ENCODE measurements at places on chromosomes 5 and 9.

- no peak for DNase-seq
These were observed 173.4 kb upstream of the CDH12 start for GRCh38 chr5:23026252-23027170.

DNA sequence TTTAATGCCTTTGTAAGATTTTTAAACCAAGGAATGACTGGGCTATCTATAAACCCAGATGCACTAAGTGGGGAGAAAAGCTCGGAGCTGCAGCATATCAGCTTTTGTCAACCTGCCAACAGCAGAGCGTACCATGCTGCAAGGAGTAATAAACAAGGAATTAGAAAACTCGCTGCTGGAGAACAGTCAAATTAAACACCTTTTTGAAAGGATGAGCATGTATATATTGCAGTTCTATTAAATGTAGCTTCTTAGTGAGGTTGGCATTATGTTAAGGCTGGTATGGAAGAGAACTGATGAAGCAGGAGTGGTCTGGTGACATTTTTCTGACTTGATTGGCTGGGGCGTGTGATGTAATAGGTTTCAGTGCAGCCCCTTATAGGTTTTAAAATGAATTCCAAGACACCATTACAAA, 74.7 kb downstream of the PIK3R1 start:
- DNase-seq, result peak; percentile 75

GRCh38 chr5:124825983-124826337, 79.5 kb upstream of the ZNF608 start:
- DNase-seq, result no peak

DNA sequence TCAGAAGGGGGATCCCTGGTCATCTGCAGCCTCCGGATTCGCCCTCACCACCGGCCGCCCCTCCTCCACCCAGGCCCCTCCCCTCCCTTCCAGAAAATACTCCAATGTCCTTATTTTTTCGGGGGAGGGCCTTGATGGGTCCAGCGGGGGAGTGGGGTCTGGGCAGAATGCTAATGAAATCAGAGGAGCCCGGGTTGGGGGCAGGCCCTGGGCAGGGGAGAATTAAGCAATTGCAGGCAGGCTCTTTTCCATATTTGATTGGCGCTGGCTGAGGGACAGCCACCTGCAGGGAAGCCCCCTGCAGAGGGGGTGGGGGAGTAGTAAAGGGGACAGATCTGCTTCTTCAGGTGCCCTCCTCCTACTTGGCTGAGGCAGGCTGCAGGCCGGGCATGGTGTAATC, 21.3 kb downstream of the PRRX2 start:
- DNase-seq, result no peak

- DNase-seq, result no peak
These were observed 152.9 kb upstream of the SLC28A3 start for GRCh38 chr9:84493284-84493947.

DNA sequence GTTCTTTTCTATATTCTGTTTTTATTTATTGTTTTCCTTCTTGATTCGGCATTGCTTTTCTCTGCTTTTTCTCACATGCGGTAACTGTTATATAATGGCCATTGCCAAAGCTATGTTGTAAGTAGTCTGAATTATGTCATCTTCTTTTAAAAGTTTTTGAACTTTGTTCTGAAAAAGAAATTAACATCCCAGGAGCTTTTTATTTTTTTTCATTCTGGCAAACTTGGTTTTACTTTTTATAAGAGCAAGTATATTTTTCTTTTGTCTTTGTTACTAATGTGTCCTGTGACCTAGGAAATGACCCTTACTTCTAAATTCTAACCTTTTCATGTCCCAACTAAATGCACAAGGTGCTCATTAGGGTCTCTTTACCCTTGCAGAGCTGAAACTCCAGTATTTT, 26.7 kb upstream of the IZUMO3 start:
- no peak for DNase-seq

- no peak for DNase-seq
These were observed 163.1 kb downstream of the CDK5RAP2 start for GRCh38 chr9:120416781-120417427.

DNA sequence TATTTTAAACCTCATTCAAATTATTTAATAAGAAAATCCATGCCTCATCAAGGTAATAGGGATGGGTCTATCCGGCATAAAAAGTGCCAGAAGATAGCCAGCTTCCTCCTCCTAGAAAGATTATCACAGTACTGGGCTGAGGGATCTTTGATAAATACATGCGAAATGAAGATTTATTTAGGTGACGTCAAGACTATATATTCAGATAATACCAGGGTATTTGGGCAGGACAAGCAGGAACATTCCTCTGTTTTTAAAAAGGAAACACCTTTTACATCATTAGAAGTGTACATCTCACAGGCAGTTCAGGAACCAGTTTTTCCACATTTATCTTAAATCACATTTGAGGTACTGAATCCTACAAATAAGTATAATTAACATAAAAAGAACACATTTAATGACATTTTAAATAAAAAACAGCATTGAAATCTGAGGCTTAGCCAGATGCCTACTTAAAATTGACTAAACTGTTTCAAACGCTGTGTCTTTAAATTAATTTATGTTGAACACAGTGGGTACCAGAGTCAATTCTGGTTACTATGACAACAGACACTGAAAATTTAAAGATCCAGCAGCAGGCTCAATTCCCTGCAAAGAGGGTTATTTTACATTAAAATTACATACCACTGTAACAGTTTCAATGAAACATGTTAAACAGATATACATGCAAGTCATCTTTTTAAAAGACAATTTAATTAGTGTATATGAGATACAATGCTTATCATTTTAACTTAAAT, 124.7 kb upstream of the SLCO6A1 start:
- no peak for DNase-seq

DNA sequence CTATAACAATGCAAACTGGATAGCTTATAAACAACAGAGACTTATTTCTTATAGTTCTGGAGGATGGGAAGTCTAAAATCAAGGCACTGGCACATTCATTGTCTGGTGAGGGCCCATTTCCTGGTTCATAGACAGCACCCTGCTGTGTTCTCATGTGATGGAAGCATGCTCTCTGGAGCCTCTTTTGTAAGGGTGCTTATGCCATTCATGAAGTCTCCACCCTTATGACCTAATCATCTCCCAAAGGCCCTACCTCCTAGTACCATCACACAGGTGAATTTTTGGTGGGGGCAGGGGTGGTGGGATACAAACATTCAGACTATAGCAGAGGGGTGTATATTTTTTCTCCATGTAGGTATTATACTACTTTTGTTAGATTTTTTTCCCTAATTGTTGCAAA, 92.4 kb downstream of the UNC13B start:
- DNase-seq, result no peak

- no peak for DNase-seq
These were observed 22.5 kb upstream of the GRAMD2B start for GRCh38 chr5:126400621-126401251.

DNA sequence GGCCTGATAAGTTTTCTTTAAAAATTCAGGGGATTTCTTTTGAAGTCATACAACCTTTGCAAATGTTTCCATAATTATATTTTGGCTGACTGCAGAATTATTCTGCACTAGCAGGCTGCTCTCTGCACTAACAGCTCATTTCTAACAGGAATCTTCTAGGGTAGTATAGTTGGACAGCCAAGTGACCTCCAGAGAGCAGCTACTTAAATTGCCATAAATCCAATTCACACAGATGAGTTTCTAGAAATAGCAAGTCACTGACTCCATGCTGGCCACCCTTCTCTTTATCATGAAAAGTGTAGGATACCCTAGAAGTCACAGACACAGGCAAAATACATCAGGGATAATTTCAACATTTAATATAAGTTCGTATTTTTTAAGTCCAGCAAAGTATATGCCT, 110.9 kb upstream of the TARS1 start:
- no peak for DNase-seq

DNA sequence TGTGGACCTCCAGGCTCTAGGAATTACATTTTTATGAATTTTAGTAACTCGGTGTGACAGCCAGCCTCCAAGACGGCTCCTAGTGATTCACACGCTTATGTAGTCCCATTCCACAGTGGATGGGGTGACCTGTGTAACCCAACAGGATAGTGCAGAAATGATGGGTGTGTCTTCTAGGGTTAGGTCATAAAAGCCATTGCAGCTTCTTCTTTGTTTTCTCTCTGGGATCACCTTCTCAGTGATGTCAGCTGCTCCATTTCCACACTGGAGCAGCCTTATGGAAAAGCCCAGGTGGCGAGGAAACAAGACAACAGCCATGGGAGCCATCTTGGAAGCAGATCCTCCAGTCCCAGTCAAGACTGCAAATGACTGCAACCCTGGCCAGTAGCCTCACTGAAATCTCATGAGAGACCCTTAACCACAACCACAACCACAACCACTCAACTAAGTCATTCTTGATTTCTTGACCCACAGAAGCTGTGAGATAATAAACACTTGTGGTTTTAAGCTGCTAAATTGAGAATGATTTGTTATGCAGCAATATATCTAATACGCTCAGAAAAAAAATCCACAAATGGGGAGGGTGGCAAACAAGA, 5.1 kb upstream of the GNPDA1 start:
- DNase-seq, result no peak

GRCh38 chr5:118596255-118596654, 392.1 kb downstream of the DTWD2 start:
- DNase-seq, result peak; percentile 57

DNA sequence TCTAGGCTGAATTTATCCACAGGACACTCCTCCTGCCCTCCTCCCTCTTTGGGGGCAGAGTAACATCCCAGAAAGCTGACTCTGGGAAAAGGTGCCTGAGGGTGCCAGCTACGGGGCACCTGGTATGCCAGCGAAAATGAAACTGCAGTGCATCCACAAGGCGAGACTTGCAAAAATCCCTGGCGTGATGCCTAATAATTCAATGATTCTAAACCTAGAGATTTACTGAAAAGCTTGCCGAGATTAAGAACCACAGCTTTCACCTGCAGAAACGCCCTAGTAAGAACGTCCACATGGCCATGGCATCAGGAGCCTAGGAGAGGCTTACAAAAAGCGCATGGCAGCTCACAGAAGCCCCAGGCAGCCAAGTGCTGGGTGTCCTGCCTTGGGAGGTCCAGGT, 20.9 kb downstream of the CCNJL start:
- DNase-seq, result no peak

GRCh38 chr5:172389578-172390112, 64.7 kb downstream of the SH3PXD2B start:
- DNase-seq, result no peak

DNA sequence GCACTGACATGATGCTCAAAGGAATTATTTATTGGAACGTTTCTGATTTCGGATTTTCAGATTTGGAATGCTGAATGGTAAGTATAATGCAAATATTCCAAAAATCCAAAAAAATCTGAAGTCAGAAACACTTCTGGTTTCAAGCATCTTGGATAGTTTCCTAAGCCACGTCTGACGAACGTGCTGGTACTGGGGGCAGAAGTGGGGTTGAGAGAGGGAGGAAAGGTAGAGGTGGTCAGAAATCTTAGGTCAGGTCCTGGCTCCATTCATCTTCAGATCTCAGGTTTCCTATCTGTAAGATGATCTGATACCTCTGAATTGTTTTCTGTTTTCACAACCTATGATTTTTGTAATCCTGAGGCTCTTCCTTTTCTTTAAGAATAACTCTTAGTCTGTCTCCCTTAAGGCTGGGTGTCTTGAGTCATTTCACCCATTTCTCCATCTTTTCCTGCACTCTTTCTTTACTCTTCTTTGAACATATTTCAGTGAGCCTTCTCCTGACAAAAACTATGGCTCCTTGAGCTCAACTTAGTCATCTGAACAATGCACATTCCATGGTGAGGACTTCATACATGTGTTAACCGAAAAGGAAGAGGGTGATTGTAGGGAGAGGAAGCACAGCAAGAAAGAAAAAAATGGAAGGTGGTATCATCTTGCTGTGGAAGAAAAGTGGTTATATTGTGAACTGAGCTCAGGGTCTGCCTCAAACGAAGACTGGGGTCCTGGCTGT, 3.3 kb downstream of the SGCD start:
- DNase-seq, result no peak

DNA sequence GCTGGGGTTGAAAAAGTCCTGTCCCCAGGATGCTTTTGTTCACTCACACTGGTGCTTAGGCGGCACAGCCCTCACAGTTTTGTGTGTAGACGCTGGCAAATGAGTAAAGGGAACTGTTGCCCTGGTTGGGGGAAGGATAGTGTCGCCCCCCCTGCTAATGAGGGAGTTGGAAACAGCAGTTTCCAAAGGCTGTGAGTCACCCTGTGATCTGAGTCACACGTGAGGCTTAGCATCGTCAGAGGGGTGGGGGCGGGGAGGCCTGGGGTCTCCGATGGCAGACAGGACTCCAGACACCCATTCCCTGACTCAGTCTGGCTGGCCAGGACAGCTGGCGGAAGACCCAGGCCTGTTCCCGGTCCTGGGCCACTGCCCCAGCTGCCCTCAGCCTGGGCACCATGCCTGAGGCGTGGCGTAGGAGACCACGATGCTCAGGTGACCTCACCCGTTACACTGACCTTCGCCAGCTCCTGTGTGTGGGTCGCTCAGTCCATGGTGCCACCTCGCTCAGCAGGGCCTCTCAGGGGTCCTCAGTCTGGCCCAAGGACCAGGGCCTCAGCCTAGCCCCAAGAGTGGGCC, 2.9 kb downstream of the DNAJB5 start:
- no peak for DNase-seq

- no peak for DNase-seq
These were observed 1318.3 kb upstream of the DMAC1 start for GRCh38 chr9:9117866-9118265.

DNA sequence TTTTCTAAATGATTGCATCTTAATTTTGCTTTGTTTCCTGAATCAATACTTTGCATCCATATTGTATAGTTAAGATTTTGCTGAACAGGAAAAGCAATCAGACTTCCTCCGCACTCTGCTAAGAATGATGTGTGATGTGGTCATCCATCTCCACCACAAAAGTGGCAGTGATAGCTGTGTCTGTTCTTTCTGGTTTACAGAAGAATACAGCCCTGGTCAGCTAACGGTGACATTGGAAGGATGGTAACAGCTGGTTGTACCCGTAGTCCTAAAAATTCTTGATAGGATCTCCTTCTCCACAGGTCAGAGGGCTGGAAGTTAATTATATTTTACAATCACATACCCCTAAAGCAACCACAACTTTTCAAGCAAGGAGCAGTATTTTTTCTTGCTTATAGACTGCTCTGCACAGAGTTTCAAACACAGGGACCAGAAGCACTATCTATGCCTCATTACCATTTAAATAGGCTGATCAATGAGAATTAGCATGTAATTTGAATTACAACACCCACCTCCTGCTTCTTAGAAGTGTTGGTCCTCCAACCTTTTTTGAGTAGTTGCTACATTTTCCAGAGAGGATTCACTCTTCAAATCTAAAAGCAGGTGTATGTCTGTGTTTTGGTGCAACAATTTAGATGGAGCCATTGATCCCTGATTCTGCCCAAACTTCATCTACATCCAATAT, 1191.9 kb upstream of the NUDT12 start:
- no peak for DNase-seq

- no peak for DNase-seq
These were observed 11.1 kb downstream of the CNTFR start for GRCh38 chr9:34578241-34579103.
